ENCODE measurements at places on chromosomes 2 and 18. TPM values are rescaled to one million over a fixed set of nuclear protein-coding genes. Genes with fewer than 3 reads are reported as not detected.

DNA sequence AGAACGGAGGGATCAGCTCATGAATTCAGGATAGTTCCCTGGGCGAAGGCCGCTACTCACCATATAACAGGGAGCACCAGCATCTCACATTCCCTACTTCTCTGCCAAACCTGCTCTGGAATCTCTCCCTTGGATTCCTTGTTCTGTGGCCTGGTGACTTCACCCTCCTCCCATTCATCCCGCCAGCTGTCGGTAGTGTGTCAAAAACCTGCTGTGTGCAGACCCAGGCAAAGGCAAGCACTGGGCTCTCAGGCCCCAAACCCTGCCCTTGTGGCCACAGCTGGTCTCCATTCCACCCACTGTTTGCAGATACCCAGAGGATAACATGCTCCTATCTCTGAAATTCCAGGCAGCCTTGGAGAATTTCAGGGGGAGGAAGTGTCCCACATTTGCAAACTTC lies 151.6 kb downstream of the CAPN13 start:
- no peak overlapping the region for H3K27ac ChIP-seq
- no peak for DNase-seq
- no peaks in the 10 kb centered on the region for H3K27me3 ChIP-seq
- H3K4me3 ChIP-seq: no peak overlapping the region

The TRIP12 gene
- 113 TPM for total RNA-seq

The BMP10 gene
- not detected for total RNA-seq

- peaks cover 33% of the 10 kb centered on the region for H3K4me1 ChIP-seq
- H3K4me3 ChIP-seq: no peak overlapping the region
- peak; percentile 76 for DNase-seq
- H3K27me3 ChIP-seq: no peaks in the 10 kb centered on the region
- peak overlapping the region; percentile 73 for H3K27ac ChIP-seq
- H3K36me3 ChIP-seq: no peaks in the 10 kb centered on the region
These were observed 32.2 kb downstream of the IKZF2 start for GRCh38 chr2:213119061-213119809.

DNA sequence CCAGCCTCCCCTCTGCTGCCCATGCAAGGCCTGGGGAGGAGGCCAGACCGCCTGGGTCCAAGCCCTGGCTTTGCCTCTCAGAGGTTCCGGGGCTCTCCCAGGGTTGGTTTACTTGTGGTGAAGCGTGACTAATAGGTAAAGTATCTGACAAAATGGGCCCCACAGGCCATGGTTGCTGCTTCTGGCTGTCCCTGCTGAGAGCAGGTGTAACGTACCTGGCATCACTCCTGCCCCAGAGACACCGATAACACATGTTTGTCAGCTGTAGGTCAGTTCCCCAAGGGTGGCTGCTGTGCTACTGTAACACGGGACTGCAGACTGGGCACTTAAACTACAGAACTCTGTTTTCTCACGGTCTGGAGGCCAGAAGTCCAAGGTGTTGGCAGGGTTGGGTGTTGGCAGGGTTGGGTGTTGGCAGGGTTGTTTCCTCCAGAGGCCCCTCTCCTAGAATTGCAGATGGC lies 34.1 kb downstream of the ODC1 start:
- peaks cover 25% of the 10 kb centered on the region for H3K36me3 ChIP-seq
- peak; percentile 89 for DNase-seq
- no peaks in the 10 kb centered on the region for H3K27me3 ChIP-seq

DNA sequence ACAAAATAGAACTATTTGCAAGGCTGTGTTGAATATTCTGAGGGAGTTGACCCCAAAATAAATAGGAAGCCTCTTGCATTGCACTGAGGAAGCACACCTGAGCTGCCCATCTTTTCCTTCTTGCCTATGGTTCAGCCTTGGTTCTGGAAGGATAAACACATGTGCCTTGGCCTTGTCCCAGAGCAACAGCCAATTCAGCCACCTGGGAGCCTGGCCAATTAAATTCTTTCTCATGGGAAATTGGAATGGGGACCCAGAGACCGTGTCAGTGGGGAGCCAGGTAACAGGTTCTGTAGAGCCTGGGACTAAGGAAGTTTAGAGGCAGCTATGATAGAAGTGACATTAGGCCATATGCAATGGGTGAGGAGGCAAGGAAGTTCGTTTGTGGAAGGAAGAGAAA lies 99.6 kb downstream of the KLF7 start:
- H3K27me3 ChIP-seq: no peaks in the 10 kb centered on the region
- H3K4me1 ChIP-seq: no peaks in the 10 kb centered on the region
- DNase-seq: no peak
- no peak overlapping the region for H3K4me3 ChIP-seq
- no peaks in the 10 kb centered on the region for H3K36me3 ChIP-seq
- H3K27ac ChIP-seq: no peak overlapping the region

DNA sequence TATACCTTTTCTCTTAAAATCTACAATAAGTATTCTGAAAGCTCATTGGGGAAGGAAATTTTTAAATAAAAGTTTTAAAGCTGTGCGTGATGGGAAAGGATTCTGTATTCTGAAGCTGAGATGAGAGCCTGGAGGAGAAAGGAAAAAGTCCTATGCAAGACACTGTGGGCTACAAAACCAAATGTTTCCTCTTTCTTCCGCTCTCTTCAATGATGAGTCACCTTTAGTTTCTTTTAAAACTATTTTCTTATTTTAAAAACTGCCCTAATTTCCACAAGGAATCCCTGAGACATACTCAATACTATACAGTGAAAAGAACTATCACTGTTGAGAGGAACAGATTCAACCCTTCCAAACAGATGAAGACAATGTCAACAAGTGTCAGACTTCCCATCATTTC lies 87.4 kb downstream of the INO80D start:
- no peak overlapping the region for H3K27ac ChIP-seq
- no peaks in the 10 kb centered on the region for H3K27me3 ChIP-seq
- H3K36me3 ChIP-seq: no peaks in the 10 kb centered on the region

GRCh38 chr2:235810252-235810651 lies 316.4 kb downstream of the AGAP1 start:
- H3K27me3 ChIP-seq: no peaks in the 10 kb centered on the region
- peaks cover 14% of the 10 kb centered on the region for H3K36me3 ChIP-seq
- H3K4me3 ChIP-seq: no peak overlapping the region
- no peak for DNase-seq
- no peak overlapping the region for H3K27ac ChIP-seq

The SCN2A gene
- 0.46 TPM for total RNA-seq

DNA sequence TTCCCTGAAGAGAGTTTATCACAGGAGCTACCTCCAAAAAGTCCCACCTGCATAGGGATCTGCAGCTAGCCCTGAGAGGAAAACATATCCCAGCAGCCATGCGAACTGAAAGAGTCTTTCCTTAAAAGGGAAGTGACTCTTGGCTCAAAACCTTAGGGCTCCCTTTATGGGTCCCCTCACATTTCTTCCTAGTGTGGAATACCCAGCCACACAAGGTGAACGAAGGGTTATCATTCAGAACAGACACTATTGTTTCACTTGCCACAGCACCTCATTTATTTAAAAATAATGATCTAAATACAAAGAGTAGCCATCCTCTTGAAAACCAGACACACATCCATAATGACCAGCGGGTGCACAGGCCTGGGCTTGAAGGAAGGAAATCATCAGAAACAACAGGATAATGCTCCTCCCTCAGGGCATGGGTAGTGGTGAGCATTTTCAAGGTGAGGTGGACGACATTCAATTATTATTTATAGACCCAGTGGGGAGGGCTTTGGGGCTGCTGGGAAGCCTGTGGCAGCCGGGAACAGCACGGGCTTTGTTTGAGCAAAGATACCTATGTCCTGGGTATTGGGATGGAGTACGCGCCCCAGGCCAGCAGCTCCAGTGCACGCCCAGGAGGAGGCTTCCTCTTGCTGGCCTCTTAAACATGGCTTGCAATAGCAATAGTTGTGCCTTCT lies 119.0 kb upstream of the ITGA6 start:
- peaks cover 4% of the 10 kb centered on the region for H3K4me1 ChIP-seq
- H3K27me3 ChIP-seq: no peaks in the 10 kb centered on the region

The SERPINB13 gene
- not detected for total RNA-seq

- no peaks in the 10 kb centered on the region for H3K4me1 ChIP-seq
- DNase-seq: no peak
- H3K4me3 ChIP-seq: no peak overlapping the region
These were observed 37.1 kb downstream of the ANKRD44 start for GRCh38 chr2:197273485-197273884.

- no peaks in the 10 kb centered on the region for H3K4me1 ChIP-seq
- no peak overlapping the region for H3K27ac ChIP-seq
- H3K36me3 ChIP-seq: no peaks in the 10 kb centered on the region
- no peak overlapping the region for H3K4me3 ChIP-seq
- no peaks in the 10 kb centered on the region for H3K27me3 ChIP-seq
These were observed 1127.0 kb upstream of the CRIM1 start for GRCh38 chr2:35228584-35228983.

The MYO7B gene
- total RNA-seq: 37.8 TPM

DNA sequence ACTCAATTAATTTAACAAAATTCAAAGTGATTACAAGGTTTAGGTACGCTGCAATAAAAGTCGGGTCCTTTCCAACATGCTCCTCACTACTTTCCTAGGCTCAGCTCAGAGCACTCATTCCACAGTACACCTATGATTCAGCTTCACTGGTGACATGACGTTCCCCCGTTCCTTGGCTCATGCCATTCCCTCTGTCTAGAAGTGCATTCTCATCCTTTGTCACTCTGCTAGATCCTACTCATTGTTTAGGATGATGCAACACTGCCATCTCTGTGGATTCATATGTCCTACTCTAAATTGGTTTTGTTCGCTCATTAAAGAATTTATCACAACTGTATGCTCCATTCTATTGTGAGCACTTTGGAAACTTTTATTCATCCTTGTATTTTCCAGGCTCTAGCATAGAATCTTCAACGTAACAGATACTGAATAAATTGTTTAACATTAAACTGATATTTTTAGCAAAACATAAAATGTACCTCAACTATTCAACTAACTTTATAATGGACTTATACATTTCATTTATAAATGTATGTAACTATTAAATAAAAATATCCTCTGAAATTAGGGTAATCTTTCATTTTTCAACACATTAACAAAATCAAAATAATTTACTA lies 78.6 kb downstream of the FAM228A start:
- H3K4me1 ChIP-seq: no peaks in the 10 kb centered on the region
- no peaks in the 10 kb centered on the region for H3K27me3 ChIP-seq
- no peak overlapping the region for H3K27ac ChIP-seq
- DNase-seq: peak; percentile 50

GRCh38 chr18:25335676-25336075 lies 16.3 kb downstream of the ZNF521 start:
- H3K36me3 ChIP-seq: no peaks in the 10 kb centered on the region
- H3K27ac ChIP-seq: no peak overlapping the region
- no peaks in the 10 kb centered on the region for H3K4me1 ChIP-seq
- no peak overlapping the region for H3K4me3 ChIP-seq
- peaks cover 92% of the 10 kb centered on the region for H3K27me3 ChIP-seq
- no peak for DNase-seq

The DOK6 gene
- not detected for total RNA-seq

- peaks cover 69% of the 10 kb centered on the region for H3K4me1 ChIP-seq
- H3K27ac ChIP-seq: peak overlapping the region; percentile 83
- no peaks in the 10 kb centered on the region for H3K27me3 ChIP-seq
- no peak for DNase-seq
These were observed 76.9 kb downstream of the AAK1 start for GRCh38 chr2:69566669-69567068.

The POTEJ gene
- total RNA-seq: not detected

GRCh38 chr18:40577239-40577980 lies 1377.6 kb upstream of the PIK3C3 start:
- H3K4me3 ChIP-seq: no peak overlapping the region
- H3K27ac ChIP-seq: no peak overlapping the region
- DNase-seq: no peak
- H3K27me3 ChIP-seq: no peaks in the 10 kb centered on the region
- H3K36me3 ChIP-seq: no peaks in the 10 kb centered on the region

All from PC-3 (cell line).